Right ventricle myocardium superior (tissue), 1 donor: ENCODE measurements at places on chromosomes 6 and 20. TPM values are rescaled to one million over a fixed set of nuclear protein-coding genes. Genes with fewer than 3 reads are reported as not detected.

DNA sequence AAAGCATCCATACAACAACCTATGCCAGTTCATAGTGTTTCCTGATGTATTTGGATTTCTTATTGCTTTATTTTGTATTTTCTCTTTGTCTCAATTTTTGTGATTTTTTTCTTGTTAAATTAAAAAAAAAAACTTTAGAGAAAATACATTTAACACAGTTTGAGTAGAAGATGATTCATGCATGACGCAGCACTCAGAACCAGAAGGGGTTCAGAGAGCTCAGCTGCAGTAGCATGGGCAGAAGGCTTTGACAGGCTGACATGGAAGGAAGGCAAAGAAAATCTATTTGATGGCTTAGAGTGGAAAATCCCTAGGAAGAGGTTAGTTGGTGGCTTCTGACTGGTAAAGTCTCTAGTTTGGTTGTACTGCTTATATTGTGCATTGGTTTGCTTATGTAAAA lies 207.2 kb upstream of the STXBP5 start:
- no peak for DNase-seq

DNA sequence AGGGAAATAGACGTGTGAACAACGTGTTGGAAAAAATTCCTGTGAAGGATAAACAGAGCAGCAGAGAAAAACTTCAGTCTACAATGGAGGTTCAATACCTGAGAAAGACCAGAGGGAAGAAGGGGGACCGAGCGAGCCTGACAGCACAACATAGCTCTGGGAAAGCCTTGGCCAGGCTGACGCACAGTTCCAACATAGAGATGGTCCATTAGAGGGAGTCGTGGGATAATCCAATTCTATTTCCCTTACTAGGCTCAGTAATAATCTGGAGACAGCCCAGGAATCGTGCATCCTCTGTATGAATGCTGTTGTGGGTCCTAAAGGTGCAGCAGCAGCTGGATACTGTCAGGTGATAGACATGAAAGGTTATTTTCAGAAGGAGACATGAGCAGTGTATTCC lies 370.8 kb upstream of the BTBD3 start:
- DNase-seq: no peak

DNA sequence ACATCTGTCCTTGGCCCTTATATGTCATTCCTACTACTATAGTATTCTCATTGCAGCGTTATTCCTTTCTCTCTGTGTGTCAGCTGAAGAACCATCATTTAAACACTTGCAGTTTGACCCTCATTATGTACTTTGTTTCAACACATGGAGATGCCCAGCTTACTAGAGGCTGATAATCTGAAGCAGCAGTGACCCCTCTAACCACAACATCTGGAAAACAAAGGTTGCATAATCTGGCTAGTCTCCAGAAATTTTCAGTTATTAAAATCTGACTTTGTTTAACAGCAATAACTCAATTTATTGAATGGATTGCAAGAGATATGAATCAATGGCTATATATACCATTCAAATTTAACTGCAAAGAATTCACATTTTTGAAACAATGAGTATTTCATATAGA lies 6.6 kb upstream of the PHIP start:
- no peak for DNase-seq

DNA sequence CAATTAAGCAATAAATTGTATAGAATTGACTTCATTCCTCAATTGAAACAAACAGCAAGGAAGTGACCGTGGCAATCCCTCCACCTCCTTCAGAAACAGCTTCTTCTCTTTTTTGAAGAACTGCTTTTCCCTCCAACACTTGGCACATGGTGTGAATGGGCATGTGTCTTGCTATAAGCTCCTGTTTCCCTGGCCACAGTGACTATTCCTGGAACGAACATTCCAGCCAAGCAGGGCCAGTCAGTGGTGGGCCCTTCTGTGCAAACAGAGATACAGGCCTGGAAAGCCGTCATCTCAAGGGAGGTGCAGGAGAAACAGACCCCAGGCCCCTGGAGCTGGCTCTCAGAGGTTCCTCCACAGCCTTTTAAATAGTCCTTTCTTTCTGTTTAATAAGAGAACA lies 6.9 kb downstream of the TXNDC5 start:
- no peak for DNase-seq

DNA sequence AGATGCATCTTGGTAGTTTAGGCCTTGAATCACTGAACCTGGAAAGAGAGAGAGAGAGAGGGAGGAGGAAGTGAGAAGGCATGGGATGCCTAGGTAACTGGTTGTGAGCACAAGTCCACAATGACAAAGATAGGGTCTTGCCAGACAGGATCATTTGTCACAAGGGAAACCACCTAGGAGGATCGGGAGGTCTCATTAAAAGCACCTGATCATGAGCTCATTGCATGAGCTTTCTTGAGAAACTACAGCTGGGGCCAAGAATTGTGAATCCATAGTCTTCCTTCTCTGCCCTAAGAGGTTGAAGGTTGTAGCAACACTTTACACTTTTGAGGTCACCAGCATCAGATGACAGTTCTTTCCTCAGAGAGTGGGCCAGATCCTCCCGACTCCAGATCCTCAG lies 195.7 kb downstream of the CD83 start:
- no peak for DNase-seq

COL9A1 gene
- 0.24 TPM for total RNA-seq

- no peak for DNase-seq
Observed at GRCh38 chr6:91376686-91377085, 789.8 kb upstream of the MAP3K7 start.

TRIM40 gene
- not detected for total RNA-seq

DNA sequence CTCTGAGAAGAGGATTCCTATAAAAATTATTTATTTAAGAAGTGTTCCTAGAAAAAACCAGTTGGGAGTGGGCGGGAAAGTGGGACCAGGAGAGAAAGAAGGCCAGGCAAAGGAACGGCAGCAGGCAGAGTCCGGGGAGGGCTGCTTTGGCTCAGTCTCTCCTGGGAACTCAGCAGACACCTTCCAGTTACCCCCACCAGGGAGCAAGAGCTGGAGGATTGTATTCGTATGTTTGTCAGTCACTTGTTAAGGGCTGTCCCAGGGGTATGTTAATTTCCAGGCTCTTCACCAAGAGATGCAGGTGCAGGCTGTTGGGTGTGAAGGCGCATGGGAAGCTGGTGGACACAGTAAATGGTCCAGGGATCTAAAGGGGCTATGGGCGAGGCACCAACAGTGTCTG lies 53.0 kb upstream of the CHD6 start:
- DNase-seq: no peak

TRERF1 gene
- total RNA-seq: 1.5 TPM

GRCh38 chr6:11947063-11947462 lies 65.0 kb upstream of the HIVEP1 start:
- DNase-seq: no peak

DNA sequence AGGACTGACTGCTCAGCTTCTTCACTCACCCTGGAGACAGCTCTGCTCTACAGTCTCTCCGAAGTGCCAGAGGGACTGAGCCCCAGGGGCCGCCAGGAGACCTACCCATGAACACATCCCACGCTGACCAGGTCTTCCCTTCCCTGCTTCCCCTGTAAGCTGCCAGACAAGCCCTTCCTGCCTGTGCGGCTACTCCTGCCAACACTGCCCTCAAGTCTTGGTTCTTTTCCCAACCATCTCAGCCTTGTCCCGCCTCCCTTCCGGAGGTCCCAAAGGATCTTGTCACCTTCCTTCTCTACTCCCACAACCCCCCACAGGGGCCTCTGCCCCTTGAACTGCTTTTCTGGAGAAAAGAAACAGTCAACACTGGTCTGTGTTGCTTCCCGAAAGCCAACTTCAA lies 15.0 kb downstream of the CPNE5 start:
- no peak for DNase-seq

DNA sequence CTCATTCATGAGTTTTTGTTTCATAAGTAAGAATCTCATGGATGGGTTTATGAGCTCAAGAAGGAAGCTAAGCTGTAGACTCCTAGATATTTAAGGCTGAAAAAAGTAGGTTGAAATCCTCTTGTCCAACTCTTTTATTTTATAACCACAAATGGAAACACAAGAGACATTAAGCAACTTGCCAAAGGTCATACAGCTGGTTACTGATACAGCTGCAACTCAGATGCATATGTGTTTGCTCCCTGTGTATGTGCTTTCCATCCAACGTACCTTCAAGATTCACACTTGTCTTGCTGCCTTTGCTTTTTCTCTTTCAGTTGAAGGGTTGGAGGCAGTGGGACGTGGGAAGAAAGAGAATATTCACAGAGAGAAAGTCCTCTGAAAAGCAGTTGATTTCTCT lies 153.5 kb upstream of the STMND1 start:
- DNase-seq: no peak

PGBD1 gene
- total RNA-seq: 2.3 TPM

- DNase-seq: no peak
Observed at GRCh38 chr6:37640786-37641395, 56.8 kb downstream of the MDGA1 start.

DNA sequence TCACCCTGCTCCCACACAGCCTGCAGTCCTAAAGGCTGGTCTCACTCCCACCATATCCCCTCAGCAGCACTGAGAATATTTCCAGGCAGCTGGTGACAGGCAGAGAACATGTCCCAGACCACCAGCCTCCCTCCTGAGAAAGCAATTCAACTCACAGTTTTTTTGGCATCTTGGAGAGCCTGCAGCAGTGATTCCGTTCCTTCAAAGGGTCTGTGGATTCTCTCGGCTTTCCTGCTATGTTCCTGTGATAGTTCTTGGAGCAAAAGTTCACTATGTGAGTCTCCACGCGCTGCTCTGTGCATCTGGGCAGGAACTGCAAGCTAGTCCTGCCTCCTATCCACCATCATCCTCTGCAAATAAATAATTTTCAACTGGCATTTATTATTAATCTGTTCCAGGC lies 448.3 kb upstream of the HSF2 start:
- no peak for DNase-seq

- DNase-seq: no peak
Observed at GRCh38 chr6:148273962-148274752, 68.5 kb upstream of the SASH1 start.

CLPSL2 gene
- total RNA-seq: not detected

GDAP1L1 gene
- not detected for total RNA-seq

DNA sequence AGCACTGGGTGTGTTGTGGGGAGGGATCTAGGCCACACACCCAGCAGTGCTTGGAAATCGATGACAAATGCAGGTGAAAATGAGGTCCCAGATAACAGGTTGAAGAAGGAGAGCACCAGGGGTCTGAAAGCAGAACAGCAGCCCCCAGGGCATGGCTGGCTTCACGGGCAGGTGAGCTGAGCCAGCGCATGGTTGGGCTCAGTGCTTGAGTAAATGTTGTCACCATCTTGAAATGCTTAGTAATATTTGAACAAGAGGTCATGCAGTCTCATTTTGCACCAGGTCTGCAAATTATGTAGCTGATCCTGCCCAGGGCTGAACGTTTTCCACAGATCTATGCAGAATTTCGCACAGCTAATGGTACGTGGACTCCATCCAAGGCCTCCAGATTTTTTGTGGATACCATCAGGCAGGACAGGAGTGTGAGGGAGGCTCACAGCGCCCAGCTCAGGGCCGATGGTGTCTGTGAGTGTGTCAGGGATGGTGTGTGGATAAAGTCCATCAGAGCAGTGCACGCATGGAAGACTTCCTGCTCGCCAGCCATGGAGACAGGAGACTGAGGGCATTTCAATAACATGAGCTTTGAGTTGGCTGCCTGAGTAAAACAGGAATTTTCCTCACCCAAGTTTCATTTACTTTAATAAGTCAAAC lies 53.1 kb upstream of the SNX9 start:
- DNase-seq: no peak

BTN1A1 gene
- total RNA-seq: not detected
